ENCODE measurements at places on chromosomes 1 and 21.

- no peak for DNase-seq
These were observed 150.1 kb upstream of the SOD1 start for GRCh38 chr21:31509194-31510017.

DNA sequence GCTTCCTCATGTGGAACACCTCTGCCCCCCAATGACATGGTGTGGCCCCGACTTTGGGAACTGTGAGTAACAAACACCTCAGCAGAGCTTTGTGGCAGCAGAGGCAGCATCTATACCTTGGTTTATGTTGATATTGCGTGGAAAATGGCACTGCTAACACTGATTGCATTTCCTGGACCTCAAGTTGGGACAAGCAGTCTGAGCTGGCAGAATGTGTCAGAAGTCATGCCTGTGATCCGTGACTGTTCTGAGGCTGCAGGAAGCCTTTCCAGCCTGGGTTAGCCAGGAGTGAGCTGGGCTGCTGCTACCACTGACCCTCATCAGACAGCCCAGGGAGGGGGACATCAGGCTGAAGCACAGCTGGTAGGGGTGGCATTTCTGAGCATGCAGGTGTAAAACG is 268.5 kb downstream of the KCNJ6 start:
- DNase-seq = no peak

DNA sequence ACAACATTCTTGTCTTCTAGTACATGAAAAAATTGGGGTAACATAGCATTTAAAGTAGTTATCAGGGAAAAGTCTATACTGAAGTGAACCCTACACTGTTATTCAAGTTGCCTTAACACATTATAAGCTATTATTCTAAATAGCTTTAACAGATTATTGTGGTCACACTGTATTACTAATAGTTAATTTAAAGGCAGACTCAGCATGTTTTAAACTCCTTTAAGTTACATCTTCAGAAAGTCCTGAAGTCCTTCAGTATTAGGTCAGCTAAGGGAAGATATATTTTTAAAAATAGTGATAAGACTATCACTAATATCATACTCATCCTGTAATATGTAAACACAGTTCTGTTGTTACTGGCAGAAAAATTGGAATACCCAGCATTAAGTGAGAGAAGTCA is 67.4 kb downstream of the GPR137B start:
- no peak for DNase-seq

DNA sequence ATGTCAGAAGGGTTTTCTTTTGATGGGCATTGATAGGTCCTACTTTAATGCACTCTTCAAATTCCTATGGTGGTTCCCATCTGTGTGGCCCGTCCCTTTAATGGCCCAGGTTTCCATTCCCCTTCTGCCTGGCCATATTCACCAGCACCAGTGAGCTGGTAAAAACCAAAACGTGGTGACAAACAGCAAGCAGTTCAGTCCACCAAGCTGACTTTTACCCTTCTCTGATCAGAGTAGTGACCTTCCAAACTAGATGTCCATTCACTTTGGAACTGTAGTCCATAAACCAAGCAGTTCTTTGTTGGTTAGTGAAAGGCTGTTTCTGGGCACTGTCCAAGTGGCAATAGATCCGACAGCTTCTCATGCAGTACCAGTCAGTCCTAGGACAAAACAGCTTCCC is 60.5 kb downstream of the SMYD2 start:
- no peak for DNase-seq

All from cortex of kidney (tissue), 1 donor.